ENCODE measurements at places on chromosomes 5 and 9. TPM values are rescaled to one million over a fixed set of nuclear protein-coding genes. Genes with fewer than 3 reads are reported as not detected.

- DNase-seq, result no peak
Measured at GRCh38 chr5:41797662-41798061, 72.6 kb downstream of the OXCT1 start.

DNA sequence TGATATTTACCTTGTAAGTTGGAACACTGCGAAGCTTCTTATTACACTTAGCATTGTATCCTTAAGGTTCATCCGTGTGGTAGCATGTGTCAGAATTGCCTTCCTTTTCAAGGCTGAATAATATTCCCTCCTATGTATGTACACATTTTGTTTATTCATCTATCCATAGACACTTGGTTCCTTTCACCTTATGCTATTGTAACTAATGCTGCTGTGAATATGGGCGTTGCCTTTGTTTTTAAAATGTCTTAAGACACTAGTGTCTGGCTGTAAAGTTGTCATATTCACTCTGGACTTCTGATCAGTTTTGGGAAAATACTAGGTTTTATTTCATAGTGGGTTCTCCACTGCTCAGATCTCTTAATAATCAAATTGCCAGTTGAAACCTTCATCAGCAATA is 383.3 kb upstream of the PRR16 start:
- no peak for DNase-seq

DNA sequence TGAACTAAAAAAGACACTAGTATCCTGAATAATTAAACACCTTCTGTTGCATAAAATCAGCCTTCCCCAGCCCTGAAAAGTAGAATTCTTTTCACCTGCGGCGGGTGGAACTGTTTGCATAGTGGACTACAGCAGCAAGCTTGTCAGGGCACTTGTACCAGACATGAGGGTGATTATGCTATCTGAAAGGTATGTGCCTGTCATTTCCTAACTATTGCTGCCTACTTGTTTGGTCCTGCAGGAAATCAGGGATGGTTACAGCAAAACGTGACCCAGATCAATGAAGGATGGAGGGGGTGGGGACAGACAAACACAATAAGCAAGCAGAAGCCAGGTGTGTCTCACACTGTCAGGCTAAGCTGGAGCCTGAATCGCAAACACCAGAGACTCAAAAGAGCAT is 385.6 kb downstream of the MLLT3 start:
- DNase-seq, result no peak

IFNA21 gene
- not detected for total RNA-seq

GRCh38 chr9:98707166-98708102 is 1.3 kb downstream of the GABBR2 start:
- no peak for DNase-seq

ANXA2R gene
- total RNA-seq, result 2.3 TPM

PKD2L2 gene
- 0.29 TPM for total RNA-seq

DNA sequence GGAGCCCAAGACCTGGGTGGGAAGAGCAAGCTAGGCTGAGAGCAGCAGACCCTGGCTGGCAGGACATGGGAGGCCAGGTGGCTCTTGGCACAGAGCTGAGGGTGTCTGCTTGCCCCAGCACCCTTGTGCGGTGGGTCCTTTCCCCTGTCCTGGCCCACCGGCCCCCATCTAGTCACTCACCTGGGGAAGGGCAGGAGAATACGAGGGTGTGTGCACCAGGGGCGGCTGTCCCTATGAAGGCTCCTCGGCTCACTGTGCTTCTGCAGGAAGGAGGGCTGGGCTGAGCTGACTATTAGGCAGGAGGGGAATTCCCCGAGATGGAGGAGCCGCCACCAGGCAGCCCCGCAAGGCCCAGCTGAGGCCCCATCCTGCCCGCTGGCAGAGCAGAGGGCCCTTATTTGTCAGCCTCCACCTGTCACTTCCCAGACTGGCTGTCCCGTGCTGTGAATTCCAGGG is 6.1 kb upstream of the TNIP1 start:
- no peak for DNase-seq

DNA sequence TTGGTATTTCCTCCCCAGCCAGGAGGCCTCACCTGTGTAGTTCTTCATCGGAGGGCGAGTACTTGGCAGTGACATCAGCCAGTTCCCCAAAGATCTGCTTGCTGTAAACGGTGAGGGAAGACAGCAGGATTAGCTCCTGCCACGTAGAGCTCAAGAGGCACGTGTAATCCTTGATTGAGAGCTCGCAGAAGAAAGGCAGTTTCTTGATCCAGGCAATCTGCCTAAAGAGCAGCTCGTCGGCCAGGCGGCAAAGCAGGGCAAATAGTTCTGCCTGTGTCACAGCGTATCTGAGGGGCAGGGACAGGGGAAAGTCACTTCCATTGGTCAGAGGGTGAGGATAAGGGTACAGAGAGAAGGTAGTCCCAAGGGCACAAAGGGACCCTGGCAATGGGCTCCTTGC is 28.6 kb upstream of the NR5A1 start:
- DNase-seq, result no peak

DNA sequence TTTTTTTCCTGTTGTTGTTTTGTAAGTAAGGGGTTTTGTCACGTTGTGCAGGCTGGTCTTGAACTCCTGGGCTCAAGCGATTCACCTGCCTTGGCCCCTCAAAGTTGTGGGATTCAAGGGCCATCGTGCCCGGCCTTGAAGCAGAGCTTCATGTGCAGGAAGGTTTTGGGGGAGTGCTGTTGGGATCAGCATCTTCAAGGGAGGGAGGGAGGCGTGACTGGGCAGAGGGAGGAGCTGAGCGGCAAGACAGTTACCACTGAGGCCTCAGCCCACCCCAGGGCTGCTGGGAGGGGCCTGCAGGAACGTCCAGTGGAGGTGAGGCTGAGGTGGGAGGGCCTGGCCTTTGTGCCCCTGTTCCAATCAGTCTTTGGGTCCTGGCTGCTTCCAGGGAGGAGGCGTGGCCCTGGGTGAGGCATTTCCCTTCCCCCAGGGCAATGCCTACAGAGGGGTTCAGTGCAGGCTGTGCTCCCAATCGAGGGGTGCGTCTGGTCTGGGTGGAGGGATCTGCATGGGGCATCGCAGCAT is 21.4 kb downstream of the OR2V1 start:
- DNase-seq, result peak; percentile 73

DNA sequence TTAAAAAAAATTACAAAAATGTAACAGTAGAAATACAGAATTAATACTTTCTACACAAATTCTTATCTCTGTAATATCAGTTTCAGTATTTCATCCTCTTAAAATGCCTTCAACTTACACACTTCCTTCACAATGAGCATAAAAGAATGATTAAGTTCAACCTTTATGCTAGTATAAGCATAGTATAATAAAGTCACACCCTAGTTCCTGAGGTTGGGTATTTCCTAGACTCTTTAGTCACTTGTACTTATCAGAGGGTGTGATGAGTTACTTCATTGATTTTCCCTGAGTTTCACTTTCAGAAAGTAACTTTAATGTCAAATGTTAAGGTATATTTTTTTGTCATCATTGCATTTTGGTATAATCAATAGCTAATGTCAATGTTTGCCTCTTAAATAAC is 302.4 kb downstream of the PDE4D start:
- no peak for DNase-seq

EIF4E1B gene
- not detected for total RNA-seq

- DNase-seq, result no peak
Measured at GRCh38 chr9:133955821-133956411, 36.2 kb downstream of the VAV2 start.

DNA sequence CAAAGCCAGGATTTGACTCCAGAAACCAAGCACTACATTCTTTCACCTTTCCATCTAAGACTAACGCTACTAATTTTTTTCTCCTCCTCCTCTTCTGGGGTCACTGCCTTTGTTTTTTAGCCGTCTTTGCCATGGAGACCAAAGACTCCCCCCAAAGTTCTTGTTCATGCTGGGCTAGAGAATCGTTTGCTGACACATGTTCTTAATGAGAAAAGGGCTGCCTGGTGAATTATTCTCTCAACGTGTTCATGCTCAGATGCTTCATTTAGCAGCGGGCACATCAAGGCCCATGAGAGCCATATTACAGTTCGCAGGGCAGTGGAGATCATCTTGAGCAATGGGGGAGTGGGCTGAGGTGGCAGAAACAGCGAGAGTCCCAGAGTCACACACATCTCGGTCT is 134.9 kb downstream of the SLIT3 start:
- no peak for DNase-seq

GRCh38 chr5:113607361-113607760 is 93.9 kb downstream of the YTHDC2 start:
- DNase-seq, result no peak

GRCh38 chr5:15500325-15501001 is 483 bp downstream of the FBXL7 start:
- peak; percentile 88 for DNase-seq

TRIP13 gene
- total RNA-seq, result 1.6 TPM

PHF24 gene
- total RNA-seq, result 0.93 TPM

DNA sequence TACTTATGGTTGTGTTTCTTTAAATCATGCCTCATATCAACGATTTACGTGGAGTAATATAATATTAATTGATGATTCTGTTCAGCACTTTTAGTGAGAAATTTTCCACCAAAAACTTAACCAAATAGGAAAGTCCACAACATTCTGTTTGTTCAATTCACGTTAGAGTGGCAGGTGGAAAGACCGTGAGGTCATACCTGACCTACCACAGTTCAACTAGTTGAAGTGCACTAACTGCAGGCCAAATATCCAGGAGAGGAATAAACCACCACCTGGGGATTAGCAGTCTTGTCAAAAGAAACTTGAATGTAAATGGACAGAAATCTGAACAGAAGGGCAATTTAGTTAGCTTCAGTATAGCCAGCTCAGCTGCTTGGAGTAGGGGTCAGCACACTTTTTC is 577.7 kb downstream of the KIF4B start:
- no peak for DNase-seq

GRIN1 gene
- total RNA-seq, result not detected

- DNase-seq, result no peak
Measured at GRCh38 chr5:177487975-177488374, 9.4 kb downstream of the PDLIM7 start.

SPTAN1 gene
- total RNA-seq, result 328 TPM

DNA sequence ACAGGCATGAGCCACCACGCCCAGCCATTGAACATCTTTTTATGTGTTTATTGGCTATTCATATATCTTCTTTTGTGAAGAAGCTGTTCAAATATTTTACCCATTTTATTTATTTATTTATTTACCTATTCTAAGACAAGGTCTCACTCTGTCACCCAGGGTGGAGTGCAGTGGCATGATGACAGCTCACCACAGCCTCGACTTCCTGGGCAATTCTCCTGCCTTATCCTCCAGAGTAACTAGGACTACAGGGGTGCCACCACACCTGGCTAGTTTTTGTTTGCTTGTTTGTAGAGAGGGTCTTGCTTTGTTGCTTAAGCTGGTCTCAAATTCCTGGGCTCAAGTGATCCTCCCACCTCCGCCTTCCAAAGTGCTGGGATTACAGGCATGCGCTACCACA is 33.5 kb downstream of the NAIF1 start:
- DNase-seq, result no peak

DNA sequence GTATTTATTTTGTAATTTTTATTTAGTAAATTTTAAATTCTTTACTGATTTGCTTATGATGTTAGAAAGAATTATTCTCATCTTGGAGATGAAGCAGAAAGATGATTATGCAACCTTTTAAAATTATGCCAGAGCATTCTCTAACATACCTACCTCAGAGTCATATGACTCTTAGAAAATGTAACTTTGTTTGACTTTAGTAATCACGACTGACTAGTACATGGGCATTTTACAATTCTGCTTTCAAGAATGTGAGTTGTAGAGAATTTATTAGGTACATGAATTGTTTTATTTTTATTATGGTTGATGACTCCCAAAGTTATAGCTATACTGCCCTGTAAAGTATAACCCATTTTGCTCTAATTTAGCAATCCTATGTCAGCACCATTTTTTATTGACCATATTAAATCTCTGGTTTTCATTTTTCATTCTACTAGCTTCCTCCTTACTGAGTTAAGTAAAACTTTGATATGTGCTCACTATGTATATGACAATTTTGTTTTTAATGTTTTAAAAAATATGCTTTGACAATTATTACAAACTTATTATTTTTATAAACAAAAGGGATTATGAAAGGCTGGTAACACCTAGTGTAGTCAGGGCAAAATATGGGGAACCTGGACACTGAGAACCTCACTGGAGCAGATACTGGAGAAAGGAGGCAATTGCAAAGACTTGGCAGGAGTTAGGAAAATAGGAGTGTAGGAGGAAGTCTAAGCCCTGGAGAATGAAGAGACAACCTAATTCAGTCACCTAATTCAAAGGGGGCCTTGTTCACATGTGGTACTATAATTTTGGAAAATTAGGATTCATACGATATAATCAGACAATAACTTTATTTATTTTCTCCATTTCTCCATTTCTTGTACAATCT is 249.7 kb upstream of the DAB2 start:
- DNase-seq, result no peak

PPP2R2B gene
- 53.1 TPM for total RNA-seq

GFPT2 gene
- 75.4 TPM for total RNA-seq

- DNase-seq, result peak; percentile 82
Measured at GRCh38 chr9:131545003-131545785, at the start of gene PRRT1B. TSS of gene PRRT1B (plus strand) at chr9:131545523. CDS start at chr9:131545616, 93 bp downstream.

DNA sequence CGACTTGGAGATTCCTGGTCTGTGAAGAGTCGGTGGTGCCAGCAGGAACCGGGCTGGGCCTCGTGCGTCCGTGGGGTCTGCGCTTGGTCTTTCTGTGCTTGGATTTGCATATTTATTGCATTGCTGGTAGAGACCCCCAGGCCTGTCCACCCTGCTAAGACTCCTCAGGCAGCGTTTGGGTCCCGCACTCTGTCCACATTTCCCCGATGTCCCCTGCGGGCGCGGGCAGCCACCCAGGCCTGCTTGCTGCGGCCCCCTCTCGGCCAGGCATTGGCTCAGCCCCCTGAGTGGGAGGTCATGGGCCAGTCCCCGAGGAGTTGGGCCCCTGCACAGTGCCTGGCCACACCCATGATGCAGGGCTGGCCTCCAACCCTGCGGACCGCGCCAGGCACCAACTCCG is 27.4 kb upstream of the CTNND2 start:
- DNase-seq, result no peak

DNA sequence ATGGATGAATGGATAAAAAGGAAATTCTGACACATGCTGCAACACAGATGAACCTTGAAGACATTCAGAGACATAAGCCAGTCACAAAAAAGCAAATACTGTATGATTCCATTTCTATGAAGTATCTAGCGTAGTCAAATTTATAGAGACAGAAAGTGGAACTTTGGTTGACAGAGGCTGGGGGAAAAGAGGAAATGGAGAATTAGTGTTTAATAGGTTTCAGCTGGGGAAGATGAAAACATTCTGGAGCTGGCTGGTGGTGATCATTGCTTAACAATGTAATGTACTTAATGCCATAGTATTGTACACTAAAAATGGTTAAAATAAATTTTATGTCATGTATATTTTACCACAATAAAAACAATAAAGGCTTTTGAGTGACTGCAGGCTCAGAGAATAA is 24.2 kb downstream of the PPIC start:
- no peak for DNase-seq

EIF4EBP3 gene
- 8.5 TPM for total RNA-seq

GRCh38 chr9:114397219-114397847 is 9.6 kb upstream of the AKNA start:
- DNase-seq, result no peak

C5 gene
- 5.9 TPM for total RNA-seq

- DNase-seq, result no peak
Measured at GRCh38 chr5:113140837-113141671, 164.5 kb downstream of the DCP2 start.

Measured in posterior vena cava (tissue), 2 donors.